ENCODE measurements at places on chromosomes 6 and 20.

GRCh38 chr6:42604150-42604549 lies 40.3 kb downstream of the UBR2 start:
- DNase-seq, result no peak

- no peak for DNase-seq
Observed at GRCh38 chr20:1907586-1907985, 12.4 kb downstream of the SIRPA start.

- DNase-seq, result no peak
Observed at GRCh38 chr6:107284805-107285204, 169.5 kb upstream of the BEND3 start.

DNA sequence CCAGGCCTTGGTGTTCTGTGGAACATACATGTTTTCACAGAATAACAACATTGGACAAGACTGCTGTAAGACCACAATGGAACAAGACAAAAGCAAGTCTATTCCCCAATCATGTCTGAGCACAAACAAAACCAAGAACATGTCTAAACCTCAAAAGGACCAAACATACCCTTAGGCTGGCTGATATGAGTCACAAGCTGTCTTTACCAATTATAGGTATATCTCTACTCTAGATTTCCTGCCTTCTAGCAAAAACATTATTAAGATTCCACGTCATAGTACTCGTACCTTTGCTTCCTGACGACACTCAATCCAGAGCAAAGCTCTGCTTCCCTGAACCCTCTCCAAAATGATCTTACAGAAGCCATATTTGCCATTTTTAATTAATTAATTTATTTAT lies 15.4 kb upstream of the L3MBTL1 start:
- no peak for DNase-seq

DNA sequence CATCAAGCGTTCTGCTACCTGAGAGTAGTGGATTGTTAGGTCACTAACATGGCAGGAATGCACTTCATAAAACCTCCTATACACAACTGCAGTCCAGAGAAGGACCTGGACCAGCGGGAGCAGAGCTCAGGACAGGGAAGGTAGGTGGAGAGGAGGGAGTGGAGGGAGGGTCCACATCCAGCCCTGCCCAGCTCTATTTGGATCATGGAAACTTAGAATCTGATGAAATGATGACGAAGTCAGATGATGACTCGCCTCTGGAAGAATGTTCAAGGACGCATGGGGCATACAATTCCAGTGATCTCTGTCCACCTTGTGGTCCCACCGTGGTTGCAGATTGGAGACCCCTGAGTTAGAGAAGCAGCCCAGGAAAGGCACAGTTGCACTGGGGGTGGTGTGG lies 68.8 kb downstream of the CLIC5 start:
- DNase-seq, result no peak

DNA sequence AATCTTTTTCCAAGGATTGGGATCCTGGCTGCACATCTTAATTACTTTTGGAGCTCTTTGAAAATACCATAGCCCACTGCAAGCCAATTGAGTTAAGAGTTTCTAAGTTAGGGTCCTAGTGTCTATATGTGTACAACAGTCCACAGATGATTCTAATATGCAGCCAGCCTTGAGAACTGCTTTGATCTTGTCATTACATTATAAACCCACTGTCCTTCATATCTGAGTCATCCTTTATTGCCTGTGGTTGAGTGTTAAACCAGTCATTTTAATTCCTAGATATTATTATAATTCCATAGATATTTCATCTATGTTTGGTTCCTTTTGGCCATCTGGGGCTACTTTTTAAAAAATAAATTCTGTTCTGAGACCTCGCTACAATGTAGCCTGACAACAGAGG lies 24.1 kb downstream of the MCM8 start:
- DNase-seq, result no peak

- DNase-seq, result no peak
Observed at GRCh38 chr6:130632277-130632676, 194.9 kb upstream of the SMLR1 start.

DNA sequence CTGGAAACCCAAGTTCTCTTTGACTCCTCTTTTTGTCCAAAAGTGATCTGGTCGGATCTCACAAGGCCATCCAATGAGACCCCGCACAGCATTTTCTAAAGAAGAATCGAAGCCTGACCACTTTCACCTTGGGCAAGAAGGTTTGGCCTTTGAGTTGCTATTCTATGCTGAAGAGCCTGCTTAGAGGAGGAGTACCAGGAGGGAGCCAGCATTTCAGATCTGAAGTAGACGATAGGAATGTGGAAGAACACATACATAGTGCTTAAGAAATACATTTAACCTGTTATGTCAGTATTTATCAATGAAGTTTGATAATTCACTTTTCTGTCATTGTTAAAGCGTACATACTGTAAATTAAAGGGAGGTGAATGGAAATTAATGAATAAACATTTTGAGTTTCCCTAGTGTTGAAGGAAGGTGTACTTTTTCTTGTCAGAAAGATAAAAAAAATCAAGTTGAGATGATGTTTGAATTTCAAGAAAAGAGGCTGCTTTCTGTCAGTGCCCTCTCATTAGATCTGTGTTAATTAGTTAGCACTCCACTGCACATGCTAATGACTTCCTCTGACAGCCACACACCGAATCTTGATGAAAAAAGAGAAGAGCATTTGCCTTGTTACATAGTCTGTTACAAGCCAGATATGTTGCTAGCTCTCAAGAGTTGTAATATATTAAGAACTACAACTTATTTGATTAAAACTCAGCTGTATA lies 10.9 kb upstream of the TDRD6 start:
- DNase-seq, result peak; percentile 45

- DNase-seq, result no peak
Observed at GRCh38 chr6:161010418-161010817, 18.8 kb downstream of the MAP3K4 start.

GRCh38 chr6:17197607-17198006 lies 83.6 kb upstream of the RBM24 start:
- no peak for DNase-seq

GRCh38 chr20:4444404-4444803 lies 277.3 kb upstream of the PRND start:
- no peak for DNase-seq

DNA sequence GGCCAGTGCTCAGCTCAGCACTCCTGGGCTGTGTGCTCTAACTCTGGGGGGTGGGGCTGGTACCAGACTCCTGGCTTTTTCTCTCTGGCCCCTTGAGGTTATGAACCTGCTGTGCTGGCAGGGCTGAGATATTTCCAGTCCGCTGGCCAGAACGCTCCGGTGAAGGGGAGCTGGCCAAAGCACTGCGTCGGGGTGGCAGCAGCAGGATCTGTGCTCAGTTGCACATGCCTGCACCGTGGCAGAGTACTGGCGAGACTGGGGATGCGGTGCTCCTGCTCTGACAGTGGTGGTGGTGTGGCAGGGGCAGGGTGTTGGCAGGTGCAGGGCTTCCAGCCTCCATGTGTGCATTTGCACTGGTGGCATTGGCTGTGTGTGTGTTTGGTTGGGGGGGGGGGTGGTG lies 374.4 kb downstream of the PHF3 start:
- no peak for DNase-seq

GRCh38 chr6:152223636-152224035 lies 413.5 kb downstream of the SYNE1 start:
- no peak for DNase-seq

DNA sequence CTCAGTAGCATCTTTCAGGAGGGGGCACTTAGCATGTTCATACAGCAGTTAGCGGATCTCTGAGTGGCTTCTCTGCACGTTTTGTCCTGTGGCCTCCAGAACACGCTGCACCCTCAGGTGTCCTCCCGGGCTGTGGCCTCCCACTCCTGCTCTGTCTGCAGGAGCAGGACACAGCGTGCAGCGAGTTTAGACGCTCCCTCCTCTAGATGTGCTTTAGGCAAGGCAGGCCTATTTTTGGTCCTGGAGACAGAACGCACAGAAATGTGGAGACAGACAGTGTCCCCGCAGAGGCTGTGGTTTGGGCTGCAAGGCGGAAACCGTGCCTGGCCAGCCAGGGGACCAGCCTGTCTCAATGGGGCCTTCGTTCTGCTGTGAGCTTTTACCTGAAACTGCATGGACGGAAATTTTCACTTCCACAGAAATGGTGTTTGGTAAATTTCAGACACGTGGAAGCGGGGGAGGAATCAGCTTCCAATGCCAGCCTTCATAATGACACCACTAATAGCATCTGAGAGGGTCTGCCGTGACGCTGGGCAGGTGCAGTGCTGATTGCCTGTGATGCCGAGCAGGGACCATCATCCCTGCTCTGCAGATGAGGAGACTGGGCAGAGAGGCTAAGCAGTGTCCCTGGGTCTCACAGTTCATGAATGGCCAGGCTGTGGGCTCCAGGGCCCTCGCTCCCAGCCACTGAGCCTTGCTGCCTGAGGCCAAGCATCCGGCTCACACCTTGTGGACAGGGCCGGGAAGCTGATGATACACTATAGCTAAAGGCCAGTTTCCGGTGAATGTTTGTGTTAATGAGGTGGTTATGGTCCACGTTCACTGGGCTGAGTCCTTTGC lies 120.9 kb downstream of the SYCP2 start:
- DNase-seq, result no peak

DNA sequence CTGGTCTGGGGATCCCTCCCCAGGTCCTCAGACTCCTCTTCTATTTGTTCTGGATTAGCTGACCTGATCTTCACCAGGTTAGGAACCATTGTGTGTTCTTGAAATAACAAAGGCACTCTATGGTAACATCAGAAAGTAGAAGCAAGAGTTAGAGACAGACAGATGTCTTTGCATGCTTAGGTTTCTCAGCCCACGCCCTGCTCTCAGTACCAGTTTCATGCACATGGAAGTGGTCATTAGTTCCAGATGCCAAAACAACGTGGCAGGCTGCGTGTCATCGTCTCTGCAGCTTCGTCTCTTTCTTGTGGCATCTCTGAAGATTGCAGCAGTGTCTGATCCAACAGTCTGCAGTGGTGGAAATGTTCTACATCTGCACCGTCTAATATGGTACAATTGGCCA lies 89.4 kb downstream of the PACRG start:
- DNase-seq, result no peak

GRCh38 chr20:43900496-43900895 lies 14.2 kb upstream of the TOX2 start:
- no peak for DNase-seq

- DNase-seq, result no peak
Observed at GRCh38 chr6:154268486-154268885, 88.1 kb downstream of the IPCEF1 start.

DNA sequence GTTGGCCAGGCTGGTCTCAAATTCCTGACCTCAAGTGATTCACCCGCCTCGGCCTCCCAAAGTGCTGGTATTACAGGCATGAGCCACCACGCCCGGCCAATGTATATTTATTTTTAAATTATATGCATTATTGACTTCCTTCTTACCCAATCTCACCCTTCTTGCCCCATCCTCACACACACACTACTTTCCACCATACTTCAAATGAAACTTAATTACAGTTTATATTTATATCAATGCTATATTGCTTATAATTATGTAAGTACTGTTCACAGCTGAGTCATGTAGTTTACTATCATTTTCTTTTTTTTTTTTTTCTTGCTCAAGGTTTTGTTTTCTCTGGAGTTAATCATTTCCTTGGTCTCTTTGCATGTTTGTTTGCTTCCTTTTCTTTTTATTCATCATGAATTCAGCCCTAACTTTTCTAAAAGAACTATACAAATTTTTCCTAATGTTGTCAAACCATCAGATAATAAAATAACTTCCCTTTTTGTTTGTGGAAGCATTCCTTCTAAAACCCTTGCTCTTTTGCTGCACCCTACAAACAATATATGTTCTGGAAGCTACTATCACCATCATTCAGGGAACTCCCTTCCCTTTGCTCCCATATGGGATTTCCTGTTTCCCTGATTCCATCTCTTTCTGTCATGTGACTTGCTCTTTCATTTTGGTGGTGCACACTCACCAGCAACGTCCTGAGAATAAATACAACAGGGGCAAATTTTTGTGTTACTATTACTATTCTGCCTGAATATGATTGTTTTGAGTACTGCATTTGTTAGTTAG lies 201.7 kb upstream of the SASH1 start:
- DNase-seq, result no peak

- DNase-seq, result no peak
Observed at GRCh38 chr6:136077834-136078576, 172.1 kb downstream of the MTFR2 start.
